ENCODE measurements at places on chromosomes 13 and 19. TPM values are rescaled to one million over a fixed set of nuclear protein-coding genes. Genes with fewer than 3 reads are reported as not detected.

The ZNF547 gene
- 4.6 TPM for total RNA-seq

- DNase-seq, result no peak
These were observed 4.2 kb downstream of the FNDC3A start for GRCh38 chr13:48979892-48980291.

- DNase-seq, result no peak
These were observed 927 bp downstream of the CHAMP1 start for GRCh38 chr13:114315074-114315785.

GRCh38 chr19:30919737-30920136 is 429.5 kb downstream of the TSHZ3 start:
- no peak for DNase-seq

The ZNF540 gene
- 1.3 TPM for total RNA-seq

GRCh38 chr19:53898636-53899341 is 10.3 kb upstream of the CACNG7 start:
- no peak for DNase-seq

- peak; percentile 50 for DNase-seq
These were observed 14.6 kb upstream of the C13orf42 start for GRCh38 chr13:51125495-51126226.

The PPM1N gene
- 2.8 TPM for total RNA-seq

DNA sequence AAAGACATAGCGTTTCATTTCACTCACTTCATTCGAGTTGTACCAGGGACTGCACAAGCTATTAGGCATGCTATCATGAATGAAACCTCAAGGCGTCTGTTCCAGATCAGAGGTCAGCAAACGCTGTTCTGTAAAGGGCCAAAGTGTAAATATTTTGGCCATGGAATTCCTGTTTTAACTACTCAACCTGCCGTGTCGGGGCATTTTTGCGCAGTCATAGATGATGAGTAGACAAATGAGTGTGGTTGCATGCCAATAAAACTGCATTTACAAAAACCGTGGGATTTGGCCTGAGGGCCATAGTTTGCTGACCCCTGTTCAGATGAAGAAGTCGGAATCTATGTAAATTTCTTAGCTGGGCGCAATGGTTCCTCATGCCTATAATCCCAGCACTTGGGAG is 6.5 kb downstream of the INSR start:
- no peak for DNase-seq

The SLC7A9 gene
- total RNA-seq, result 0.17 TPM

- no peak for DNase-seq
These were observed 65.0 kb downstream of the TBC1D4 start for GRCh38 chr13:75417012-75417384.

The ZNF569 gene
- total RNA-seq, result 8.5 TPM

DNA sequence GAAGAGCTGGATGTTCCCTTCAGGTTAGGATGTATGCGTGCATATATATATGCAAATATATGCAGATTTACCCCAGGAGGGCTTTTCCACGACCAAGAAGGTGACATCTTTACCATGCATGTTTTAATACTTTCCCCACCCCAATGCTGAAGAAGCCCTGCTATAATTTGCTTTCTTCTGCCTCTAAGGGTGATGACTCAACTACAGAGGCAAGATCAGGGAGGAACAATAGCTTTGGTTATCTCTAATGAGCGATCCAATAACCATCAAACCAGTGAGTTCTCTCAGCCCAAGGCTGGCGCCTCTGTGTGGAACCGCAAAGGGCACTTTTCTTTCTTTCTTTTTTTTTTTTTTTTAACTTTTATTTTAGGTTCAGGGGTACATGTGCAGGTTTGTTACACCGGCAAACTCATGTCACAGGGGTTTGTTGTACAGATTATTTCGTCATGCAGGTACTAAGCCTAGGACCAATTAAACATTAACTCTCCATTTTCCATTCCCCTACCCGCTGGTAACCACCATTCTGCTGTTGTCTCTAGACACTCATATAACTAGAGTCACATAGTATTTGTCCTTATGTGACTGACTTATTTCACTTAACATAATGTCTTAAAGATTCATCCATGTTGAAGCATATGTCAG is 25.7 kb upstream of the UBE2L5 start:
- peak; percentile 50 for DNase-seq

DNA sequence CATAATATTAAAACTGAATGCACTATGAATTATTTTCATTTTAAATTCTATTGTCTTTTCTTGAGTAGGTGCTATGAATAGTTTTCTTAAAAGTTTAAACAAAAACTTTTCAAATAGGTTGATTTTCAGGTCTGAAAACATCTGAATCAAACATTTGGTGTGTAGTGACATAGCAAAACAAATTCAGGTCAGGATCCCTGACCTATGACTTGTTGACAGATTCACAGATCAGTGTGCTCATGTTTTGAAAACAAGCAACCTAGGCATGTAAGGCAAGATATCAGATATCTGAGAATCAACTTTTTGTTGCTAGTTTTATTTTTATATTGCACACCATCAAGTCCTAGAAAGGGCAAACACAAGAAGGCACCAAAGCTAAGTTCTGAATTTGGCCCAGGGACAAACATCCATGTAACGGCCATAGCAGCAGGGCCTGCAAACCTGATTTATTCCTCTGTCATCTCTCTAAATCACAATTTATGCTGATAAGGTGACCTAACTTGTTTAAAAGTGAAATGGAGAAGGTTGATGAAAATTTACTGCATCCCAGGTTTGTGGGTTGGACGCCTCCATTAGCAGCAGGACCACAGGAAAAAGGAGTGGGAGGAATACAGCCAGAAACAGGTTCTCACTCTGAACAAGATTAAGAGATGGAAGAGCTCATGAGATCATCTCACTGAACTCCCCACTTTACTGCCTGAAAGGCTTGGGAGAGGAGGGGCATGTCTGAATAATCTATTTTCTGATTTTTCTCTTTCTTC is 337.7 kb downstream of the KCNRG start:
- peak; percentile 52 for DNase-seq

DNA sequence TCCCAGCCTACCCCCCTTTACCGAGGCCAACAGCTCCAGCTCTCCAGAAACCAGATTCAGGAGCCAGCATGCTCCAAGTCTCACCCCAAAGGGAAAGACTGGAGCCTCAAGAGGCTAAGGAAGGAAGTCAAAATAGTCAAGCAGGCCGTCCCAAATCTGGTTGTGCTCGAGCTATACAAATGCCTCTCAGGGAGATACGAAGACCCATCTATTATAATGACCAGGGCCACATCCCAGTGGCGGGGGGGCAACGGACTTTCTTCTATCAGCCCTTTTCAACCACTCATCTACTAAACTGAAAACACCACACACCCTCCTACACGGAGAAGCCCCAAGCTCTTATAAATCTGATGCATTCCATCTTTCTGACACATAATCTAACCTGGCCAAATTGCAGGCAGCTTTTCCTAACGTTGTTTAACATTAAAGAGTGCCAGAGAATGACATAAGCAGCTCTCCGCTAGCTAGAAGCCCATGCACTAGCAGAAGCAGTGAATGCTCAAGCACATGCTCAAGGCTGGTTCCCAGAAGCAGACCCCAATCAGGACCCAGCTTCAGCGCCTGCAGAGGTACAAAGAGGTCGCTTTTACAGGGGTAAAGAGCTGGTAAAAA is 104.6 kb upstream of the ZNF98 start:
- DNase-seq, result no peak

DNA sequence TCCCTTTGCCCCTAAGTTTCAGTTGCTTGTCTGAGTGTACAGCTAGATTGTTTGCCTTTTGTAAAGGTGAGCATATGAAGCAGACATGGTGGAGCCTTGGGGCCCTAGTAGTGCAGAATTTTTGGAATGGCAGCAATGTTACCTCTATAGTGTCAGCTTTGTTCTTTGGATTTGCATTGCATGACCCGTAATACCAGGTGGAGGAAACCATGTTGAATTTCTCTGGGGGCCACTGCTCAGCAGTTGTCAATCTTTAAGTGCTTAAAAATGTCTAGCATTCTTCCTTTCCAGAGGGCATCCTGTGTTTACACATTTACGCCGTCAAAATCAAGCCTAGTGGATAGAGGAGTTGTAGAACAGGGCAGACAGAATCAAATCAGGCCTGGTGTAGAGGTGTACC is 303.3 kb downstream of the ATP8A2 start:
- no peak for DNase-seq

The UHRF1 gene
- total RNA-seq, result 4.9 TPM

GRCh38 chr13:46748300-46748699 is 48.7 kb downstream of the ESD start:
- DNase-seq, result no peak

GRCh38 chr13:20291037-20291436 is 58.9 kb upstream of the GJB6 start:
- no peak for DNase-seq

The ZNF579 gene
- total RNA-seq, result 5.4 TPM

- DNase-seq, result peak; percentile 92
These were observed 9.9 kb upstream of the ATG4D start for GRCh38 chr19:10533646-10534386.

The RPL28 gene
- total RNA-seq, result 168 TPM

The SPC24 gene
- total RNA-seq, result 3.9 TPM

The PTPRH gene
- total RNA-seq, result 7.7 TPM

DNA sequence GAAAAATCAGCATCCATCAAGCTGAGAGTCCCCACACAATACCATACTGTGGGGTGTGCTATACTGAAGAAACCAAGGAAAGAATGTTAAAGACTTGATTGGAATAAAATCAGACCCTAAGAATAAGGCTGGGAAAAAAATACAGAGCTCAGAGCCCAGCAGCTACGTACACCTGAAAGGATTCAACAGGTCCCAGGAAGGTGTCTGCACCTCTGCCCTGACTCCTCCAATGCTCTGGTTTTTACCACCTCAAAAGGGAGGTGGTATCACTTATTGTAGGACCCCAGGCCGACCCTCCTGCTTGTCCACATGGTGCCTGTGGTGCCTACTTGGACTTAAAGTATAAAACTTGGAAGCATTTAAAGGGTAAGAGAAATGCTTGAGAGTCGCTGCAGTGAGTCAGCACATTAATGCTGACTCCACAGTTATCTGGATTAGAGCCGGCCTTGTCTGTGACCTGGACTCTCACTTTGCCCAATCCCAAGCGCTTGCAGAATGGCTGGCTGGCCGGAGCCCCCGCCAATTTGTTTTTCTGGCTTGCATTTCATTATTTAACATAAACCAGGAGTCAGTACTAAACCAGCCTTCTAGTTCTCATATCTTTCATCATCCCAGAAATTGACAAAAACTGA is 110.1 kb downstream of the FGF14 start:
- peak; percentile 77 for DNase-seq

The RFPL4A gene
- not detected for total RNA-seq

- no peak for DNase-seq
These were observed 643.9 kb upstream of the SGCG start for GRCh38 chr13:22536851-22537250.

The INSL3 gene
- not detected for total RNA-seq

The UGGT2 gene
- total RNA-seq, result 47.2 TPM

GRCh38 chr19:3392480-3392879 is 26.1 kb downstream of the NFIC start:
- no peak for DNase-seq

- DNase-seq, result no peak
These were observed 15.1 kb downstream of the IFT88 start for GRCh38 chr13:20582026-20582425.

- peak; percentile 25 for DNase-seq
These were observed 230.2 kb downstream of the TDRD3 start for GRCh38 chr13:60627071-60627686.

- DNase-seq, result no peak
These were observed 13.7 kb downstream of the SMIM24 start for GRCh38 chr19:3466635-3467034.

DNA sequence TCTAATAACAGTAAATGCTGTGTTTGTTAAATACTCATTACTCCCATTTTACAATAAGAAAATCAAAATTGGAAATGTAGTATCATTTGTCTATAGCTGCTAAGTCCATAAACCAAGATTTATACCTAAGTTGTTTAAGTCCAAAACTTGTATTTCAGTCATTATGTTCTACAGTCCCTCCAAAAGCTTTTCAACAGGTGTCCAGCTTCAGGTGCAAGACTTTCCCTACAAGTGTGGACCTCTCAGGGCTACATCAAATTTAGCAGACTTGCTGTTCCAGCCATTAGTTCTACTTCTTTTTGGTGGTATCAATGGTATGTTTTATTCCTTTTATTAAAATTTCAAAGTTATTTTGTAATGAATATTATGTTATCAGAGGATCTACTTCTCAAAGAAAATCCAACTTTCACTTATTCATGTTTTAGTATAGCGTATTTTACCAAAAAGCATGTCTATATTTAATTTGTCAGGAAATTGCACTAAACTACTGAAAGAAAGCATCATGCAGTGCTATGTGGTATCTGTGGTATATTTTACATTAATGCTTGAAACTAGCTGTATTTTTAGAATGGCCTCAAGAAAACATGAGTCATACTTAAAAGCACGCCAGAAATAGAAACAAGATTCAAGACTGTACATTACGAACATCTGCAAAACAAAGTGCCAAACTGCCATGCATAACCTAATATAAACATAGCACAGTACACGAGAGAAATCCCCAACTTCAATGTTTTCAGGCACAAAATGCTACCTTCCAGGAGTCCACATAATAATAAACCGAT is 44.5 kb downstream of the VWA8 start:
- DNase-seq, result peak; percentile 95

The OLFM4 gene
- total RNA-seq, result not detected

The SYNGR4 gene
- total RNA-seq, result not detected

GRCh38 chr19:10290357-10290875 is 664 bp downstream of the ICAM5 start:
- DNase-seq, result no peak

The HPN gene
- total RNA-seq, result 0.51 TPM

DNA sequence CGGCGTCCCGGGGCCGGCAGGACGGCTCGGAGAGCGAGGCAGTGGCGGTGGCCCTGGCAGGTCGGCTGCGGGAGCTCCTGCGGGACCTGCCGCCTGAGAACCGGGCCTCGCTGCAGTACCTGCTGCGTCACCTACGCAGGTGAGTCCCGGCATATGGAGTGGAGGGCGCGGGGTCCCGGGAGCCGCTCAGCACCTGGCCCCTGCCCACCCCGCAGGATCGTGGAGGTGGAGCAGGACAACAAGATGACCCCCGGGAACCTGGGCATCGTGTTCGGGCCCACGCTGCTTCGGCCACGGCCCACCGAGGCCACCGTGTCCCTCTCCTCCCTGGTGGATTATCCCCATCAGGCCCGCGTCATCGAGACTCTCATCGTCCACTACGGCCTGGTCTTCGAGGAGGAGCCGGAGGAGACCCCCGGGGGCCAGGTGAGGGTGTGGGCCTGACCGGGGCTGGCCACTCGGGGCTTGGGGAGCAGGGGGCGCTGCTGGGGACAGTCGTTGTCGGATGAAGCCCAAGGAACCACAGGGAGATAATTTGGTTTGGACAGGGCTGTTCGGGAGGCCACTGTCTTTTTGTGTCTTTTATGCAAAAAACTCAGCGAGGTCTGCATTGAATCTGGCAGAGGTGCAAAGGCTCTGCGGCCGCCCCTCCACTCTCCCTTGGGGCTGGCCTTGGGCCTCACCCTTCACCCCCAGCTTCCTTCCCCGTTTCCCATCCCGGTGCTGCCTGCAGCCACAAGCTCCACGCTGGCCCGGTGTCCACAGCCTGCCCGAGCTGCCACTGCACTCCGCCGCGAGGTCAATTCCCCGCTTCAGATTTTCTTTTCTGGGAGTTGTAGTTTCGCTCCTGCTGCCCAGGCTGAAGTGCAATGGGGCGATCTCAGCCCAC is 12.0 kb downstream of the POLR2E start:
- DNase-seq, result no peak

All from fibroblast of lung (primary cell).